ENCODE measurements at places on chromosomes 2 and 18.

- no peak for DNase-seq
These were observed 129.4 kb upstream of the OTOS start for GRCh38 chr2:240269886-240270285.

DNA sequence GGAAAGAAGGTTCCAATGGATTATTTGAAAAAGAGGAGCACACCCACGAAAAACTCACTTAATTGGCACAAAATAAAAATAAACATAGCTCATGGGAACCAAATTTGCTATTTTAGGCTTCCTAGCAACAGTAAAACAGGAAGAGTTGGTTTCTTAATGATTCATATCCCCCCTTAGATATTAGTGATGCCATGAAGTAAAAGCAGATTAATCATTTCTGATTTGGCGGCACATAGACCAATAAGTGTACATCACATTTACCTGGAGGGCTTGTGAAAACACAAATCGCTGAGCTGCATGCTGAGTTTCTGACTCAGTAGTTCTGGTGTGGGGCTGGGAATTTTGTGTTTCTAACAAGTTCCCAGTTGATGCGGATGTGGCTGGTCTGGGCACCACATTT is 260.4 kb downstream of the SLC4A3 start:
- no peak for DNase-seq

DNA sequence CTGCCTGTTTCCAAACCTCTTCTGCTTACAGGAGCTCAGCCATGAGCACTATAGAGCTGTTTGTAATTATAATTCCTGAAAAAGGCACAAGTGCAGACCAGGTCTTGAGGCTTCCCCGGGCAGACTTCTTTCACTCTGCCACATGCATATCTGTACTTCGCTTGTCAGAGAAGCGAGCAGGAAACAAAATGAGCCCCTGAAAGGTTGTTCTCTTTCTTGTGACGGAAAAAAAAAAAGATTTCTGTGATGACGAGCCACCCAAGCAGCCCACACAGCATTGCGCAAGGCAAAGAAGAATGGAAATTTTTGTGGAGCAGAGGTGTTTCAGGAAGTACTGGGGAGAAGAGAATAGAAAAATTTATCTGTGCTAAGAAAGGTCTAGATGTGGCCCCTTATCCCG is 54.0 kb upstream of the LINC00305 start:
- no peak for DNase-seq

GRCh38 chr2:3793249-3793648 is 89.9 kb downstream of the DCDC2C start:
- DNase-seq = no peak

GRCh38 chr18:31684279-31685096 is at the start of gene B4GALT6:
Gene B4GALT6, minus strand, starts transcription at chr18:31684581. Its CDS starts 155 bp downstream, at chr18:31684426.
- DNase-seq = peak; percentile 18

DNA sequence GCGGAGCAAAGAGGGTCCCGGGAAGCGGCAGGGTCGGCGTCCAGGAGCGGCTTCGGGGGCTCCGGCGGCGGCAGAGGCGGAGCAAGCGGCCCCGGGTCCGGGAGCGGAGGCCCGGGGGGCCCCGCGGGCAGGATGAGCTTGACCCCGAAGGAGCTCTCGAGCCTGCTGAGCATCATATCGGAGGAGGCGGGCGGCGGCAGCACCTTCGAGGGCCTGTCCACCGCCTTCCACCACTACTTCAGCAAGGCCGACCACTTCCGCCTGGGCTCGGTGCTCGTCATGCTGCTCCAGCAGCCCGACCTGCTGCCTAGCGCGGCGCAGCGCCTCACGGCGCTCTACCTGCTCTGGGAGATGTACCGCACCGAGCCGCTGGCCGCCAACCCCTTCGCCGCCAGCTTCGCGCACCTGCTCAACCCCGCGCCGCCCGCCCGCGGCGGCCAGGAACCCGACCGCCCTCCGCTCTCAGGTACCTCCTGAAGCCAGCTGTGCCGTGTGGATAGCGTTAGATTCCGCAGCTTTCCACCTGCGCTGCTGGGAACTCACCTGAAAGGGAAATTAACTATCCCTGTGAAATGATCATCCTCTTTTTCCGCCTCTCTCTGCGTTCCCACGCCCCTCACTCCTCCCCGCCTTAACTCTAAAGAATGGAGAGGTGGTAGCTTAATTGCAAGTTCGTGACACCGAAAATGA is 472 bp downstream of the CNOT11 start:
- DNase-seq = no peak

DNA sequence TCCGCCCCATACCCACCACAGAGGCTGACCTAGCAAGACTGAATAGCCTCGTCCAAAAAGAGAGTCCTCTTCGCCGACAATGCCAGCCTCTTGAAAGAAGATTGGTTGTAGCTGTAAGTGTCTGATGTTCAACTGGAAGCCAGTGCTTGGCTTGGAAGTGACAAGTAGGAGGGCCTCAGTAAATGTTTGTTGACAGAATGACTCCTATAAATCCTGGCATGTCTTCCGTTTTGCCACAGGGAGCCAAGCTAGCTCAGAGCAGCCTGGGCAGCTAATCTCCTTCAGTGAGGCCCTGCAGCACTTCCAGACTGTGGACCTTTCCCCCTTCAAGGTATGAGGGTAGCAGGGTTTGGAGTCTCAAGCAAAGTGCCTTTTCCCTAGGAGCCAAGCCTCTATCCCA is 14.9 kb downstream of the ELMOD3 start:
- DNase-seq = no peak

DNA sequence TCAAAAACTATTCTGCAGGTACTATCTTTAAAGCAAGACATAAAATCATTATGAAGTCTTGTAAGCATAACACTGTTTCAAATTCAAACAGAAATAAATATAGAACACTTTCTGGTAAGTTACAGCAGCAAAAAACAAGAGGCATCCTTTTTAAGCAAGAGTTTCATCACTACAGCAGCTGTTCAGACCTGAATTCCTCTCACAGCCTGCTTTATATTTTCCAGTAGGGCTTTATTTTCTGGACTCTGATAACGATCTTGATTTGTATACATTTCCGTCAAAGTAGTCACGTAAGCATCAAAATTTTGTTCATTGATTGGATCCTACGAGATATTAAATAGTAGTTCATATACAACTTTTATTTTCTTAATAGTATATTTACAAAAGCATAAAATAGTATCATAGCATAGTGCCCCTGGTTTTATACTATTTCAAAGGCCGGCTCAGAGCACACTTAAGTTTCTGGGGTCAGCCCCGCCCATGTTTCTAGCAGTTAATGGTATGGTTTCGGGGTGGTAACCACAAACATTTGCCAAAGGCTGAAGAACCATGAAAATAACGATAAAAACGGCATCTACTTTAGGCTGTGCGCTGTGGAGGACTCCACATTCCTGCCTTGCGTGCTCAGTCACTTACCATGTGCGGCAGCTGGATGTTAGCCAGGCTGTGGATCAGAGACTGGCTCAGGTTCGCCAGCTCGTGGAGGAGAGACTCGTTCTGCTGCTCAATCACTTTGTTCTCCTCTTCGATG is 47.5 kb upstream of the PXDN start:
- no peak for DNase-seq

DNA sequence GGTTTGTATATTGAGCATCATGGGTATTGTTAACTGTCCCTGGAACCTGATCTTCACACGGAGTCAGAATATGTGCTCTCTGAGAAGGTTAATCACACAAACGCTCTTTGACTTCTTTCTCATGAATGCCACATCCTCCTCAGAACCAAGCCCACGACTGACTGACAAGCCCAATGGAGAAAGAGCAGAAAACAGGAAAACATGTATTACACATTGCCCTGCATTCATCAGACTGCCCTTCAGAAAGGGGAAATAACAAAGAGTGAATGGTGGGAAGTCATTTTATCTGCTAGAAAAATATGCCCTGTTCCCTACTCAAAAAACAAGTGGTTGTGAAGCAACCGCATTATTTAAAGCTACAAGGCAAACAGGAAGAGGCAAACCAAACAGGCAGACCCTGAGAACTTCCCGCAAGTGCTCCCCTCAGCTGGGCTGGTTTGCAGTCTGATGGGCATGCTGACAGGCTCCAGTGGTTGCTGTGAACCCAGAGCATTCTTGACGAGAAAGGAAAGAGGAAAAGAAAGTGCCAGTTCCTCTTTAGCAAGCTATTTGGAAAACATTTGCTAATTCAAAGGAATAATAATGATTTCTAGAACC is 172.9 kb upstream of the SETBP1 start:
- DNase-seq = peak; percentile 26

GRCh38 chr2:9315280-9315847 is 108.0 kb downstream of the ITGB1BP1 start:
- DNase-seq = no peak

GRCh38 chr2:144088863-144089262 is 431.1 kb downstream of the ZEB2 start:
- DNase-seq = no peak

GRCh38 chr2:215862351-215862771 is 151.0 kb downstream of the MREG start:
- no peak for DNase-seq

GRCh38 chr2:12502759-12503158 is 214.0 kb upstream of the TRIB2 start:
- no peak for DNase-seq

DNA sequence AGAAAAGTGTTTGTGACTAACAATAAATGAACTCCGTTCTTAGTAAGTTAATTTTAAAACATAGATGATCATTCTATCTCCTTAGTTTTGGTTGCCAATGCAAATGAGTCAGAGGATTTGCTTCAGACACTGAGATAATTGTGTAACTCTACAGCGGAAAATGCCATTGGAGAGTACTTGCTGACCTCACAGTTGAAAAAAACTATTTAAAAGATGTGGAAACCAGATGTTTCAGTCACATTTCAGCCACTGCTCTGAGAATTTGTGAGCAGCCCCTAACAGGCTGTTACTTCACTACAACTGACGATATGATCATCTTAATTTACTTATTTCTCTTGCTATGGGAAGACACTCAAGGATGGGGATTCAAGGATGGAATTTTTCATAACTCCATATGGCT is at the start of gene TNFAIP6:
Gene TNFAIP6 (plus strand): TSS at position 234 of the 400 bp plus-strand sequence. CDS start 75 bp downstream, at position 309.
- DNase-seq = no peak

DNA sequence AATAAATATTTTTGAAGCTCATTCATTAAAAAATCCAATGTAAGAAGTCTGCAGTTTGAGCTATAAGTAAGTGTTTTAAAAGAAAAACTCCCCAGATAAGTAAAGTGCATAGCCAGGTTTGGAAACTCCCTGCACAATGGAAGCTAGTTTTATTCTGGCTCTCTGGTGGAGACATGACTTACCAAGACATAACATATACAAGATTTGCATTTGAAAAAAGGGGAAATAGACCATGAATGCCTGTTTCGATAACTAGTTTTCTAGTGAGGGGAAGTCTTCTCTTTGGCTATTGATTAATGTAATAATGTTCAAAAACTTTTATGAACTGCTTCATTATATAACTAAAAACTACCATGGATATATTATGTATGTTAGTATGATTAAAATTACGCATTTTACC is 435.2 kb downstream of the ARHGAP15 start:
- DNase-seq = no peak

GRCh38 chr18:50816419-50817166 is 3.2 kb downstream of the MRO start:
- no peak for DNase-seq

GRCh38 chr18:50523165-50523564 is 36.7 kb upstream of the MAPK4 start:
- no peak for DNase-seq

DNA sequence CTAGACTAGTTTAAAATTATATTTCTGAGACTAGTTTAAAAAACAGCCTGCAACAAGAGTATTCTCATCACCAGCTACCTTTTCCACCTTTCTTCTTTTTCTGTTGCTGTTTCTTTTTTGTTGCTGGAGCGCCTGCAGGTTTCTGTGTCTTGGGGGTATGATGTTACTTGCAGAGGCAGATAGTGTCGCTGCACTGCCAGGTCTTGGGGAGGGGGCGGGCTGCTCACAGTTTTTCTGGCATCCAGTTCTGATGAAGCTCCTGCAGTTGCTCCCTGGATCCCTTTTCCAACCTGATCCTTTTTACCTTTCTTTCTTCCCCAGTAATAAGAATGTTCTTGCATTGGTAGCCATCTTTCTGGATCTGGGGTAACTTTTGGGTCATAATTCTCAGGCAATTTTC is 8.0 kb upstream of the C18orf32 start:
- DNase-seq = no peak

- DNase-seq = no peak
These were observed 600 bp downstream of the RALB start for GRCh38 chr2:120253021-120253882.

GRCh38 chr2:71556692-71557250 is 103.4 kb downstream of the DYSF start:
- no peak for DNase-seq

GRCh38 chr18:41617647-41618046 is 337.4 kb upstream of the PIK3C3 start:
- DNase-seq = no peak

- DNase-seq = no peak
These were observed 246.4 kb upstream of the BOD1L2 start for GRCh38 chr18:56900195-56901094.

DNA sequence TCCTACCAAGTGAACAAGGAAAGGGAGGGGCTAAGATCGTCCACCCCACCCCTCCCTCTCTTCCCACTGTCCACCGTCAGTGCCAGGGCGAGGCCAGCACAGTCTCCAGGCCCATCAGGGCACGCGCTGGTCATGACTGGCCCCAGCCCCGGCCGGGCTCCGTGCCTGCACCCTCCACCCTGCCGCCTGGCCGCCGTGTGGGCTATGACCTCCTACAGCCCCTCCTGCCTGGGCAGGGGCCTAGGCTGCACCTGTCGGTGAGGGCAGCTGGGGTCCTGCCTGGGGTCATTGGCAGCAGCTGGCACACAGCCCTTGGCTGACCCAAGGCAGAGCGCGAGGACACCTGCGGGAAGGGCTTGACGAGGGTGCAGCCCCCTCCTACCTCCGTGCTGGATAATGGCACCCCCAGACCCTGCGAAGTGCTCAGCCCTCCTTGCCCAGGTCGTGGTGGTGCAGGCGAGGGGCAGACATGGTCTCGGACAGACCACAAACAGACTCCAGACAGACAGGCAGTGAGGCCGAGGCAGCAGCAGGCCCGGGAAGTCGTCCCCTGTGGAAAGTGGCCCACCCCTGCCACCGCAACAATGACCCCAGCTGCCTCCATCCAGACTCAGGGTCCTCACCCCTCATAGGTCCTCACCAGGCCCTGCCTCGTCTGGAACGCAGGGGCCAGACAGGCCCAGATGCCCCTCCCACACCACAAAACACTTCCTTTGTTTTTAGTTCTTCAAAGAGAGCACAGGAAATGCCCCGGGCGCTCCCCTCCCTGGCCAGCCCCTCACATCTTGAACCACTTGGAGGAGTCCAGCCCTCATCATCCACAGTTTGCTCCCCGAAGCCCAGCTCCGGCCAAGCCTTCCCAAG is 43.1 kb upstream of the GPC1 start:
- no peak for DNase-seq

- DNase-seq = no peak
These were observed 133.8 kb upstream of the CTDP1 start for GRCh38 chr18:79545736-79546171.

DNA sequence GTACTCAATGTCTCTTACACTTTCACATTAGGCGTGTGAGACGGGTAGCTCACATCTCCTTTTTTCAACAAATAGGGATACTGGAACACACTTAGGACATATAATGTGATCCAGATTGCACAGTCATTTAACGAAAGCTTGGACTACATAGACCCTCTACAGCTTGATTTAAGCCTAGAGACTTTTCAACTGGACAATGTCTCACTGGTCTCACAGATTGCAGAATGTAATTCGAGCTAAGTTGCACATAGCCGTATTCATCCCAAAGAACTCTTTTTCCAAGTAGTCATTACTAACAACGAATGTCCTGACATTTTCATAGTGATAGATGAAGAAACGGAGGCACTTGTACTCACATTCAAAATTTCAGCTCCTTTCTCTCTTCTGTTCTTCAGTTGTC is 612.1 kb downstream of the ZEB2 start:
- no peak for DNase-seq
